AG08396 (cell line): ENCODE measurements at places on chromosomes 3 and 15.
A peak's percentile ranks its signal among the peaks of the same experiment; 100 is the strongest.

- DNase-seq: no peak
Measured at GRCh38 chr3:85726241-85726640, 767.5 kb downstream of the CADM2 start.

- DNase-seq: no peak
Measured at GRCh38 chr15:72050700-72051099, 67.2 kb downstream of the MYO9A start.

- no peak for DNase-seq
Measured at GRCh38 chr3:36557021-36557707, 176.9 kb downstream of the STAC start.

DNA sequence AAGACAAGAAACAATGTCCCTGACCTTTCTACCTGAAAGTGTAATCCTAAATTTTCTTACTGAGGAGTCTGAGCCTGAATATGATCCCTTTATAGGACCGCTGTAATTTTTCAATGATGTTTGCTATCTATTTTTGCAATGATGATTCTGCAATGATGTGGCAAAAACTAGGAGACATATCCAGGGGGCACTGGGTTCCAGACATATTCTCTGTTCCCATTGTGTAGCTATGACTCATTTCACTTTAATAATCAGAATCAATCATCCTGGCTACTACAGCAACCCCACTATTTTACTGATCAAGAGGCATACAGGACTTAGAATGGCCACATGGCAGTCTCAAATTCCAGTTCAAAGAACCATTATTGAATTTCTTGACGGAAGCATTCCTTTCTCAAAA, 85.9 kb downstream of the AQR start:
- DNase-seq: no peak

DNA sequence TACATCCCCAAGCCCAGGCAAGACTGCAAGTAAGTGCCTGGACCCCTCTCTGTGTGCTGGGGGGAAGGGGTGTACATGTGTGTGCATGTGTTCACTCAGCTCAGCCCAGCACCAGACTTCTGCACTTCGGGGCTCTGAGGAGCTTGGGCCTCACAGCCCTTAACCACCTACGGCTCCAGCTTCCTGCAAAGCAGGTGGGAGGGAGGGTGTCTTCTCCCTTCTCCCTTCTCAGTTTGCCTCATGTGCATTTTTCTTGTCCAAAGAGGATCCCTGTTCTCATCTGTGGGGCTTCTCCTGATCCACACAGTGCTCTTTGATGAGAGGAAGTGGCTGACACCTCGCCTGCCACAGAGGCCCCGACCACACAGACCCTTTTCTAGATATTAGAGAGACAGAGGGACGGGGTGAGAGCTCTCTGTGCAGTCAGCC, 69.3 kb downstream of the MESD start:
- DNase-seq: no peak

DNA sequence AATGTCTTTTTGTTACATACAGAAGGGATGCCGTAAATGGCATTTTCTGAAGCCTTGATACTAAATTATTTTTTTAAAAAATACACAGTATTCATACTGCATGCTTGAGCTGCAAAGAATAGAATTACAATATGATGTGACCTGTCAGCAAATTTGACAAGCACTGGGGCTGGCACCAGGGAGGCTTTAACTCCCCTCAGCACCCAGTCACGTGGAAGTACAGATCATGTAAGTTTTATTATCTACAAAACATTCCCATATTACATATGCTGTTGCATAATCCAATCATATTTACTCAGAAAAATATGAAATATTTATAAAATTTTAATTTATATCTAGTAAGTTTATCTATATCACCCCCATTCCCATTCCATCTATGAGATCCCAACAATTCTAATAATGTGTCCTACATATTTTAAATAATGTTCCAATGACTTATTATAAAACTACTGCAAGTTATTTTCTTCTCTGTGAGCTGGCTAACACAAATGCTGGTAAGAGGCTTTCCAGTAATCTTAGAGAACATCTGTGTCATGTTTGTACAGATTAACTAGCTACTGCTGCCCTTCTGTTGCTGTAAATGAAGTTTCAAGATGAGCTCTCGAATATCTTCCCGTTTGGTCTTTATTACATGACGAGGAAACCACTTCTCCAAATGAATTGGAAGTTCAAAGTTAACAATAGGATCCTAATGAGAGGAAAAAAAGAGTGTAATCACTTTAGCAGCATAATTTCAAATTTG, 5.2 kb upstream of the IMPG2 start:
- no peak for DNase-seq

GRCh38 chr3:105868431-105868741, 426 bp downstream of the CBLB start:
- peak; percentile 71 for DNase-seq

GRCh38 chr15:45442507-45443135, 64.3 kb upstream of the GATM start:
- DNase-seq: no peak

GRCh38 chr15:29090617-29091466, 178.8 kb downstream of the NSMCE3 start:
- DNase-seq: peak; percentile 47

- peak; percentile 50 for DNase-seq
Measured at GRCh38 chr15:64895285-64896065, 16.2 kb upstream of the ANKDD1A start.

DNA sequence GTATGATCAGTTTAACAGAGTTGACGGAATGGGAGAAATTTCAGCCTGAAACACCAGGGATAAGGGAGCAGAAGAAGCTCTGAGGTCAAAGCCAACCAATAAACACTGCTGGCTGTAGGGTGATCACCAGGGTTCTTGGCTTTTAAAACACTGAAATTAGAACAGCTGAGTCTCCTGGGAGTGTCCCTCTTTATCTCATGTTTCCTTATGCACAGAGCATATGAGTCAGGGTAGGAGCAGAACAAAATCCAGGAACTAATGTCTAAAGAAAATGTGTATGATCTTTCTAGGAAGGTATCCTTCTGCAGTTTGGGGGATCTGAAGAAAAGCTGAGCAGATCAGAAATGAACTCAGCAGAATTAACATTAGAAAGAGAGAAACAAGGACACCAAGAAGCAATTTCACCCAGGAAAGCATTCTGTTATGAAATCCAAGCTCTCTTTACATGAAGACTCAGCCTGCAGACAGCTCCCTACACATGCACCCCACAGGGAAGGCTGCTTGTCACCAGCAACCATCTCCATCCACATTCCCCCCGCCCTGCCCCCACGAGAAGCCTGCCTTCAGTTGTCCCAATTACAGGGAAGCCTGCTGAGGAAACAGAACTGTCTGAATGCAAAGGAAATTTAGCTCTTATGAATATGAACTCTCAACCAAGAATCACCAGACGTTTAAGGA, 469.7 kb downstream of the PDCD6IP start:
- DNase-seq: peak; percentile 10

DNA sequence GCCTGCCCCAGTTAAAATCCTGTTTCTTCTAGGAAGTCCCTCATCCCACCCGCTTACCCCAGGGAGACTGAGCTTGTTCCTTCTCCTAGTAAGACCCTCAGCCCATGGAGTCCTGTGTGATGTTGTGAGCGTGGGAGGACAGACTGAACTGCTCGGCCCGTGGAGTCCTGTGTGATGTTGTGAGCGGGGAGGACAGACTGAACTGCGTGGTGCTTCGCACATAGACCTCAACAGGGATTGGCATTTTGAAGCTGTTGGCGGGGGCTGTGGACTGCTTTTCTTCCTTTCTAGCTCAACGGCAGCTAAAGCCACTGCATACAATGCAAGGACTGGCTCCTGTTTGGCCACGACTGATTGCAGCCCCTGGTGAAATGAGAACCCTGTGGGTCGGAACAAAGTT, 1.6 kb upstream of the SPTBN5 start:
- DNase-seq: no peak

GRCh38 chr3:149575961-149576564, 81.8 kb downstream of the WWTR1 start:
- DNase-seq: peak; percentile 53

DNA sequence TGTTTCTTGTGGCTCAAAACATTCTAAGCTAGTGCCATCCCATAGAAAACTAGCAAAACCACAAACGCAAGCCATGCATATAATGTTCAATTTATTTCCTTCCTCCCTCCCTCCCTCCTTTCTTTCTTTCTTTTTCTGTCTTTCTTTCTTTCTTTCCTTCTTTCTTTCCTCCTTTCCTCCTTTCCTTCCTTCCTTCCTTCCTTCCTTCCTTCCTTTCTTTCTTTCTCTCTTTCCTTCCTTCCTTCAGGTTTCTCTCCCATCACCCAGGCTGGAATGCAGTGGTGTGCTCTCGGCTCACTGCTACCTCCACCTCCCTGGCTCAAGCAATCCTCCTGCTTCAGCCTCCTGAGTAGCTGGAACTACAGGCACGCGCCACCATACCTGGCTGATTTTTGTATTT, 492.8 kb upstream of the PROK2 start:
- no peak for DNase-seq

DNA sequence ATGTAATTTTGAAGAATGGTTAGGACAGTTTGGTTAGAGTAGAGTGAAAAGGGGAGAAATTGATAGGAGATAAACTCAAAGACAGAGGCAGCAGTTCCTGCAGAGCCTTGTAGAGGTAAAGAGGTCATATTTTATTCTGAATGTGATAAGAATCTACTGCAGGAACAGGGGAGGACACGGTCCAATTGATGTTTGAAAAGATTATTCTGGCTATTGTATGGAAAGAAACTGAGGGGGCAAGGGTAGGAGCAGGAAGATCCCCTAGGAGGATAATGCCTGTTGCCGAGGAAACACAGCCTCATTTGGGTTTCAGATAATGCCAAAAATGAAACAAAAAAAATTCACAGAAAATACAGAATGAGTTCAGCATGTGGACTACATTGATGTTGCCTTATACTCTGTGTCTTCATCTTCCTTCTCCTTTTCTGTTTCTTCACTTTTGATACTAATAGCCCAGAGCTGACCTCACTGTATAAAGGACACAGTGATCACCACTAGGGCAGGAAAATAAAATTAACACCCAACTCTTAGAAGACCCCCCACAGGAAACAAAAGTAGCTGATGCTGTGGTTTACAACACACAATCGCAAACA, 454.6 kb upstream of the UBE2E2 start:
- DNase-seq: no peak

GRCh38 chr15:39338251-39338650, 242.6 kb upstream of the THBS1 start:
- no peak for DNase-seq

DNA sequence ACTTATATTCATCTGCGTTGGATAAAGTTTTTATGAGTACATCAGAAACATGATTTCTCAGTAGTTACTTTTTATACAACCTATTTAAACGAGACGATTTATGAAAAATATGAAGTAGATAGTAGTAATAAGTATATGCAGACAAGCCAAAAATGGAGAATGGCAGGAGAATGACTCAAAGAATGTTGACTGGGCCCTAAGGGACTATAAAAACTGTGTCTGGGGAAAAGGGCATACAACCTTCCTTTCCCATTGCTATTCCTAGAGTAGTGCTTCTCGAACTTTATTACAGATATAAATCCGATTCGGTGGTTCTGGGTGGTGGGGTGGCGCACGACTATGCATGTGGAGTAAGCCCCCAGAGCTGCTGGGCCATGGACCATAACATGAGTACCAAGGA, 558.5 kb downstream of the FOXP1 start:
- DNase-seq: no peak

DNA sequence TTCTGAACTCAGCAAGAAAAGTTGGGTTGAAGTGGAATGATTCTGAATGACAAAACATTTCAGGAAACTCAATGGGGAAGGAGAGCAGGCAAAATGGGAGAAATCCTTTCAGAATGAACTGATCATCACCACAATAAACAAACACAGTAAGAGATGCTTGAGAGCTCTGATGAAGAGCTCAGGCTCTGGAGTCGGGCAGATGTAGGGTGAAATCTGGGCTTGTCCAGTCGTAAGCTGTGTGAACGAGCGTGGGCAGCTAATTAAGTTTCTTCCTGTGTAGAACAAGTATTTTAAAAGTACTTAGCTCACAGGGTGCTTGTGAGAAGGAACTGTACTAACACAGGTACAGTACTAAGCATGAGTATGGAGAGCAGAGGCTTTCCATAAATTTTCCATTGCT, 406.2 kb downstream of the FOXP1 start:
- no peak for DNase-seq

DNA sequence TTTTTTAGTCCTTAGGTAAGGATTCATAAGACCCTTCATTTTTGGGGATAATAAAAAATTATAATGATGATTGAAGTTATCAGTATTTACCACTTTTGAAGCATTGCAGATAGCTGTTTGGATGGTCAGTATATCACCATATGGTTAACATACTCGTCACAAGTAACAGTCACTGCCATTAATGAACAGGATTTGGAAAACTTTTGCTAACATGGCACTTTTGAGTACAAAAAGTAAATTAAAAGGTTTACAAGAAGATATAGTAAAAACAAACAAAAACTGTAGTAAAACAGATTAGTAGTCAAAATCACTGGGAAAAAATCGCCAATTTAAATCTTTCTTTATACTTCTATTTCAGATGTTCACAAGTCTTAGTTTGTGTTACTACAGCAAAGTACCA, 37.8 kb upstream of the ST3GAL6 start:
- DNase-seq: no peak

DNA sequence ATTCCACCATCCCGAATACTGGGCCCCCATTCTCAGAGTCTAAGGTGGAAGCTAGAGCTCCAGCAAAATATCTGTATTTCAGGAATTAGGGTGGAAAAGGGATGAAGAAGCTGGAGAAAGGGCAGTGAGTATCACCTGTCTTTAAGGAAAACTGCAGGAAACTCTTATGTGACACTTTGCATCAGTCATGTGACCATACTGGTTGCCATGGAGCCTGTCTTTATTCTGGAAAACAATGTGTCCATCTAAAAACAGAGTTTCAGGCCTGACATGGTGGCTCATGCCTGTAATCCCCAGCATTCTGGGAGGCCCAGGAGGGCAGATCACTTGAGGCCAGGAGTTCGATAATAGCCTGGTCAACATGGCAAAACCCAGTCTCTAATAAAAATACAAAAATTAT, 52.9 kb upstream of the FSIP1 start:
- DNase-seq: no peak

- DNase-seq: no peak
Measured at GRCh38 chr3:71672807-71673206, 52.4 kb downstream of the EIF4E3 start.

DNA sequence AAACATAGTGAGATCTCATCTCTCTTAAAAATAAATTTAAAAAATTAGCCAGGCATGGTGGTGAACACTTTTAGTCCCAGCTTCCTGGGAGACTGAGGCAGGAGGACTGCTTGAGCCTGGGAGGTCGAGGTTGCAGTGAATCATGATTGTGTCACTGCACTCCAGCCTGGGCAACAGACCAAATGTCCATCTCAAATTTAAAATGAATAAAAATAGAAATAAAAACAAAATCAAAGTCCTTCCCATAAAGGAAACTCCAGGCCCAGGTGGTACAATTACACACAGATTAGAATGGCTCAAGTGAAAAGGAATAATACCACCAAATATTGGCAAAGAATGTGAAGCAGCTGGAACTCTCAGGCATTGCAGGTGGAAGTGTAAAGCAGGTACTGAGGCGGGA, 19.3 kb upstream of the ATP10A start:
- no peak for DNase-seq

GRCh38 chr3:148998297-148998696, 7.0 kb downstream of the GYG1 start:
- no peak for DNase-seq

- DNase-seq: no peak
Measured at GRCh38 chr3:126960604-126960995, 22.3 kb upstream of the PLXNA1 start.
